Ammon's horn (tissue), 1 donor: ENCODE measurements at places on chromosomes 7 and 10.

GRCh38 chr7:33604056-33604455, 301.3 kb upstream of the BMPER start:
- DNase-seq, result no peak

DNA sequence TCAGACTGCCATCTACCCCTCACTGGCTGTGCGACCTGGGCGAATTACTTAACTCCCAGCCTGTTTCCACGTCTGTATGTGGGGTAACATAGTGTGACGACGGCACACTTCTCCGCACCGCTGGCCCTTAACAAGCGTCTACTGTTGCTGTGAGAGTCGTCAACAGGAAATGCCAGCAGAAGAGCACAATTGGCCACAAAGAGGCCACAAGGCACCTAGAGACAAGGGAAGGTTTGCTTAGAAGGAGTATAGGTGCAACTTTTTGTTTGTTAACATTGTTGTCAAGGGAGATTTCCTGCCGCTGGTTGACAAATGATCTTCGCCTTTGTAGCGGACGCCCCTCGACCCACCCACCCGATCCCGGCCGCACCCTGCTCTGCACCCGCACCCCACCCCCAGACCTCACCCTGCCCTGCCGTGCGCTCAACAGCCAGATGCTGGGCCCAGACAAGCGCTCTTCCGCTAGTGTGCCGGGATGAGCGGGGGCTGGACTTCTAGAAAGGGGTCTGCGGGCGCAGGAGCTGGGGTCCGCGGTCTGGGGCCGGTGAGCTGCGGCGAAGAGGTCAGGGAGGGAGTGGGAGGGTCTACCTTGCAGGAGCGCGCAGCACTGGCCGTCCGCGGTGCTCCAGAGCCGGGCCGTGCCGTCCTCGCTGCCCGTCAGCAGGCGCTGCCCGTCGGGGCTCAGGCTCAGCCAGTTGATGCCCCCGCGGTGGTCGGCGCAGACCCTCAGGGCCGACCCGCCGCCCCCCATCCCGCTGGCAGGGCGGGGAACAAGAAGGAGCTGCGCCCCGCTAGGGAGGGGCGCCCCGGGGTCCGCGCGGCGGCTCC, 785 bp downstream of the WDR86 start:
- no peak for DNase-seq

DNA sequence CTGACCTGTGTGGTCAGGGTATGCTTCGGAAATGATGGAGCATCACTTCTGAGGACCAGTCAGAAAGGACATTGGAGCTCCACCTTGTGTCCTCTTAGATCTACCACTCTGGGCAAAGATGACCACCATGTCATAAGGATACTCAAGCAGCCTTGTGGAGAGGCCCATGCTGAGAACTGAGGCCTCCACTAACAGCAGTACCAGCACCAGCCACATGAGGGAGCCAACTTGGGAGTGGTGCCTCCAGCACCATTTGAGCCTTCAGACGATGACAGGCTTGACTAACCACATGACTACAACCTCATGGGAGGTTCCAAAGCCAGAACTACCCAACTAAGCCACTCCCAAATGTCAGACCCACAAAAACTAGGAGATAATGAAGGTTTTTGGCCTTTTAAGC, 116.0 kb downstream of the NPTX2 start:
- DNase-seq, result no peak

DNA sequence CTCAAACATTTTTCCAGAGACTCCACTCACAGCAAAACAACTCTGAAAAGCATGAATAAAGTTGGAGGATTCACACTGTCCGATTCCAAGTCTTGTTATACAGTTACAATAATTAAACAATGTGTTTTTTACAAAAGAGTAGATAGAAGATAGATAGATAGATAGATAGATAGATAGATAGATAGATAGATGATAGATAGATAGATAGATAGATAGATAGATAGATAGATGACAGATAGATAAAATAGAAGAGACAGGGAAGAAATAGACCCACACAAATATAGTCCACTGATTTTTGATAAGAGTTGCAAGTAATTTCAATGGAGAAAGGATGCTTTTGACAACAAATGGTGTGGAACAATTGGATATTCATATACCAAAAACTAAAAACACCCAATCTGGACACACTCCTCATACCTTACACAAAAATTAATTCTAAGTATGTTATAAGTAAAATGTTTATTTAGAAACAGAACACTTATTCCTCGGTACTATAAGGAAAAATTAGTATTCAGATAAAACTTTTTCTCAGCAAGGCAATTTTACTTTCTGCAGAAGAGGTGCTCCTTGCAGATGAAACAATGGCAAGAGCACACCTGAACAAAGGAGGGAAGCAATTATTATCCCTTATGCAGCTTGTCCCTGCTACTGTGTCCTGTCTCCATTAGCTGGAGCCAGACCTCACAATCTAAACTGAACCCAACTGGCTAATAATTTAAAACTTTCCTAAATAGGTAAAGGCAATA, 5.7 kb upstream of the TAS2R39 start:
- DNase-seq, result no peak
